Type B pancreatic cell (in vitro differentiated cells): ENCODE measurements at places on chromosomes 13 and 19.

- no peak for DNase-seq
Measured at GRCh38 chr13:29487466-29488454, 107.7 kb downstream of the SLC7A1 start.

DNA sequence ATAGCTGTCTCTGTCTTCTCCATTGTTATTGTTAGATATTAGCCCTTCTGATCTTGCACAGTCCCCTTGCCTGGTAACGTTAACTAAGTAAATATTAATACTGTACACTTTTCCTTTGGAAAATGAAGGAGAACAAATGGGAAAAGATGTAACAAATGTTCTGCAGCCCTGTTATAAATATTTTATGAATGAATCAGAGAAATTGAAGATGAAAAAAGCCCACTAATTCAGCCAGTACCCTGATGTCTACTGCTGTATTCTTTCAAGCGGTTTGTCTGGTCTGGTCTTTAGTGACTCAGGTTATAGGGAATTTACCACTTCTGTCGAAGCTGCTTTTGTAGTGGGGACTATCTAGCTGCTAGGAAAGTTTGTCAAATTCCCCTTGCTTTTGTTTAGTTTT lies 121.0 kb downstream of the COG6 start:
- DNase-seq: no peak

DNA sequence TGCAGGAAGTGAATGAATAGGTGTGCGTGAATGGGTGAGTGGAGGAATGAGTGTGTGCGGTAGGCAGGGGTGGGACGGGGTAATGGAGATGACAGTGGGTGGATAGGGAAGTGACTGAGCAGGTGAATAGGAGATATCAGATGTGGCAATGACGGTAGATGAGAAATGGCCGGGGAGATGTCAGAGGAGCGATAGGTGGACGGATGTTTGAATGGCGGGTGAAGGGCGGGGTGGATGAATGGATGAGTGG lies 1.5 kb downstream of the TTC9B start:
- DNase-seq: no peak

GRCh38 chr13:63085851-63086250 lies 1670.2 kb upstream of the PCDH20 start:
- no peak for DNase-seq
